T-helper 2 cell treated with Interferon-gamma antibody and Interleukin-4, amounts not matched to agents 5 μg/mL and 100 μg/mL, for 36 hours (primary cell): ENCODE measurements at places on chromosomes 1 and 21.

- no peak for DNase-seq
These were observed 105.8 kb downstream of the TBX19 start for GRCh38 chr1:168386492-168386891.

DNA sequence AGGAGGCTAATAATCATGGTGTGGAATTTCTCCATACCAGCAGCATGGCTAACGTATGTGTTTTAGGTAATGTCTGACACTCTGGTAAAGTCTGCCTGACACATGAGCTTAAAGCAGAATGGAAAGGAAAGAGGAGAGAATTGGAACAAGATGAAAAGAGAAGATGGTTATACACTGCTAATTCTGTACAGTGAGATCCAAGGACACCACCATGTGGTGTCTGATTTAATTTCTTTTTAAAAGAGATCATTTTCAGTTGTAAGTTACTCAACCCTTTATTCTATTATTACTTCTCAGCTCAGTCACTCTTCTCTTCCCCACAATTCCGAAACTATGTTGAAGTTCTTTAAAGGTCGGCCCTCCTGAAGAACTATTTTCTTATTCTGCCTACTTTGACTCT is 15.6 kb downstream of the PRKAB2 start:
- no peak for DNase-seq

DNA sequence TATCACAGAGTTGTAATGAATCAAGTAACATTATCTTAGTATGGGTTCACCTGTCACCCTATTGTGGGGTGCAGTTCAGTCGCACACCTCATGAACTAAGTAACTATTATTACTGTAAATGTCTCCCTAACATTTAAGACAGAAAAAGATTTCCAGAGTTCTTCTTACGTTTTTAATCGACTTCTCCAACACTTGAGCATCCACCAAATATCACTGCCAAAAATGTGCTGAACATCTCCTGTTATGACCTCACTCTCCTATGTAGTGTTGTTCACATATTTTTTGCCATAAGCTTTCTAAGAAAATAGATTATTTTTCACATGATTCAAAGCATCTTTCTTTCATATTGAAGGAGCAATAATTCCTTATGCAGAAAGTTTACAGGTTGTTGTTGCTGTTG is 1.3 kb downstream of the TTLL7 start:
- DNase-seq, result no peak

DNA sequence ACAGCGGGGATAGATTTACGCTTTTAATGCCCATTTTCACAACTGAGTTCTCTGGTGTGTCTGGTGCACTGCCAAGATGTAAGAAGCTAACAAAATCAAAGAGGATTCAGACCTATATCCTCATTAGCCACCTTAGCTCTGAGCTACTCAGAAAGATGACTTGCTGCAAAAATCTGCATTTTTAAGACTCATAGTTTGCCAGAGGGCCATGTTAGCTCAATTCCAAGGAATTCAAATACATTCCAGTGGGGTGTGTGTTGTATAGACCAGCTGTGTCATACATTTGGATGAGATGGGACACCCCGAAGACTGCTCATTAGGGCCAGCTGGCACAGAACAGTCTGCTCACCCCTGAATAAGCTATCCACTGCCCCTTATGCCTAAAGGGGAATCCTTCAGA is 8.9 kb downstream of the DENND2D start:
- DNase-seq, result no peak

- DNase-seq, result no peak
These were observed 182.9 kb upstream of the CAMK1G start for GRCh38 chr1:209400351-209401220.

DNA sequence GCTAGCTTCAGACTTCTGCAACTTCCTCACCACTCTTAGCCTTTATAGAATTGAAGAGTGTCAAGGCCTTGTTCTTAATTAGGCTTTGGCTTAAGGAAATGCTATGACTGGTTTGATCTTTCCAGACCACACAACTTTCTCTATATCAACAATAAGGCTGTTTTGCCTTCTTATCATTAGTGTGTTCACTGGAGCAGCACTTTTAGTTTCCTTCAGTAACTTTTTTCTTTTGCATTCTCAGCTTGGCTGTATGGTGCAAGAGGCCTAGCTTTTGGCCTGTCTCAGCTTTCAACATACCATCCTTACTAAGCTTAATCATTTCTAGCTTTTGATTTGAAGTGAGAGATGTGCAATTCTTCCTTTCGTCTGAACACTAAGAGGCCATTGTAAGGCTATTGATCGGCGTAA is 8.6 kb downstream of the PRKACB start:
- peak; percentile 47 for DNase-seq

DNA sequence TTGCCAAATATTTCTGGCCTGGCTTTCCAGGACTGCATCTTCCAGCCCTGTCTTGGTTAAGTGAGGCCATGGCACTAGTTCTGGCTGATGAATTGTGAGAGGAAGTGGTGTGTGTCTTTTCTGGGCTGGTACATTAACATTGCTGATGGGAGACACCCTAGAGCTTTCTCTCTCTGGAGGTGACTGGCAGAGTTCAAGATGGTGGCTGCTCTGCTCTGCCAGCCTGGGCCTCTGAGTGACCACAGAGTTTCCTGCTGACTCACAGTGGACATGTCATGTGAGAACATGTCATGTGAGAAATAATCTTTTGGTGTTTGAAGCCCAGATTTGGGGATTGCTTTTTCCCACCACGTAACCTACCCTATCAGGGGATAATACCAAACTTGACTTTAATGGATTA is 218.0 kb upstream of the KIAA0040 start:
- DNase-seq, result no peak

DNA sequence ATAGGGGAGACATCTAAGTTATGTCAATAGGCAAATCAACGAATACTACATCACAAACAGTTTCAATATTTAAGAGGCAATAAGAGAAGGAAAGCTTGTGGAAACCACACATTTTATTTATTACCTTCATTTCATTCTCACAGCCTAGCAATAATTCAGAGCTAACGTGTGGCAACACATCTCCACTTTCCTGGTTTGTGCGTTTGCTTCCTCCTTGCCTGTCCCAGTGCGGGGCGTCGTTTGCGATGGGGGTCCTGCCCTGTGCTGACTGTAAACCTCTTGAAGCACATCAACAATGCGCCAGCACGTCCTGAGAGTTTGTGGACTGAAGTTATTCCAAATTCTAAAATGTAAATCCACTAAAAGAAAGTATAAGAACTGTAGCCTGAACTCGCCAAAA is 14.4 kb upstream of the VPS26C start:
- no peak for DNase-seq

DNA sequence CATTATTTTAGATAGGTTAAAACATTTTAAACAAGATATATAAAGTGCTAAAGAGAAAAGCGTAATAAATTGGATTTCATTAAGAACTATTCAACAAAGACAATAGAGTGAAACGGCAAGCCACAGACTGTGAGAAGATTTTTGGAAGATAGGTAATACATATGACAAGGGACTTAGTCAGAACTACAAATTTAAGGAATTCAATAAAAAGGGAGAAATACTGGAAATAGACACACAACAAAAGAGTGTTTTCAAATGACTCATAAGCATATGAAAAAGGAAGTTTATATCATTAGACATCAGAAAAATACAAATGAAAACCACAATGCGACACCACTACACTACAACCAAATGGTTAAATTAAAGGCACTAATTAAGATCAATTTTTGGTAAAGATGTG is 90.5 kb downstream of the GDAP2 start:
- no peak for DNase-seq

DNA sequence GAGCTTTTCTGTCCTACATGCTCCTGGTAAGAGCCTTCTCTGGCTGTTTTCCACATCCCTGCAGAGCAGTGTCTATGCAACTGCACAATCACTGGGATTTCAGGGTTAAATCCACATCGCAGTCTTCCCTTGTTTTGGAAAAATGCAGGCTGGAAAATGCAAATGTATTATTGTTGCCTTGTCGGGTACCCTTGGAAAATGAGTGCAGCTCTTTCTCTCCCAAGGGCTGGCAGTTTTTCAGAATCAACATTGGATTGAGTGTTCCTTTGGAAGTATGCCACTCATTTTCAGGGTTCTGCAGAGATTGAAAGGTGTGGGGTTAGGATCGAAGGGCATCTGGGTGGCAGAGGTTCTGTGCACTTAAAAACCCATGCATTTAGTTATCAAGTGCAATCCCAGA is 3.2 kb downstream of the NOS1AP start:
- no peak for DNase-seq

DNA sequence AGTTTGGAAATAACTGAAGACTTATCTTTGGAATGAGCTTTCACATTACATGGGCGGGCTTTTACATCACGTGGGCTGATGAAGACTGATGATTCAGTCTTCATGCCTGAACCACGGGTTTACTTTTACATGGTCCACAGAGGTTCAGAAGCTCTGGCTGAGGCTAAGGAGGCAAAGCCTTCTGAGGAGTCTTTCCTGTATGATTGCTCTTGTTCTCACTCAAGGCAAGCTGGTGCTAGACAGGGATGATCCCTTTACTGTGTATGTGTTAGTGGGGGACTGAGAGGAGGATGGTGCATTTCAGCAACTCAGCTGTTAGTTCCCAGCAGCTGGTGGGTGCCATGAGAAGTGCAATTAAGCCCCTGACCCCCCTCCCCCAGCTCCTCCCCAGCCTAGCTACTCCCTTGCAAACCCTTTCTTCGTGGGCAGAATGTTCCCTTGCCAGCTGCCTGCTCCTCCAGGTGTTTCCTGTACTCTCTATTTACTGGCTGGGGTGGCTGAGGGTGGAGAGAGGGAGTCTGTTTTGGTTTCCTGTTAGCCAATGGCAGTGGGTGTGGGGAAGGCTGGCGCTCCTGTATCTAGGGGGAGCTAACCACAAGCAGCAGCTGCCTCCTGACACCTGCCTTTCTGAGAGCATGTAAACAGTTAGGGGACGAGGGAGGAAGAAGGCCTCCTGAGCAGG is 15.4 kb downstream of the BTG2 start:
- peak; percentile 30 for DNase-seq

GRCh38 chr1:95321531-95321930 is 87.5 kb downstream of the RWDD3 start:
- no peak for DNase-seq

DNA sequence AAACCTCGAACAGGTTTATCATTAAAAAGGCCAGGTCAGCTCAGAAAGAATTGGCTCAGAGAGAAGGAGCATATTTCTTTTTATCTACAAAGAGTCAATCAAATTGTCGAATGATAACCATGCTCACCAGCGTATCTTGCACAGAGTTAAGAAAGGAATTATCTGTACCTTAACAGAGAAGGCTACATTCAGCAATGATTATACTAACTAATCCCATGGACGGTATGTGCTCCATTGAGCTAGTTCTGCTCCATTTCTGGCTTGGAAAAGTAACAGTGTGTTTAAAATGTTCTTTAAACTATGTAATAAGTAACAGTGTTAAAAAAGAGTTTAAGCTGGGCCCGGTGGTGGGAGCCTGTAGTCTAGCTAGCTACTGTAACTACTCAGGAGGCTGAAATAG is 4.2 kb downstream of the UBR4 start:
- no peak for DNase-seq

GRCh38 chr1:1150100-1150499 is 23.6 kb upstream of the TTLL10 start:
- DNase-seq, result no peak

DNA sequence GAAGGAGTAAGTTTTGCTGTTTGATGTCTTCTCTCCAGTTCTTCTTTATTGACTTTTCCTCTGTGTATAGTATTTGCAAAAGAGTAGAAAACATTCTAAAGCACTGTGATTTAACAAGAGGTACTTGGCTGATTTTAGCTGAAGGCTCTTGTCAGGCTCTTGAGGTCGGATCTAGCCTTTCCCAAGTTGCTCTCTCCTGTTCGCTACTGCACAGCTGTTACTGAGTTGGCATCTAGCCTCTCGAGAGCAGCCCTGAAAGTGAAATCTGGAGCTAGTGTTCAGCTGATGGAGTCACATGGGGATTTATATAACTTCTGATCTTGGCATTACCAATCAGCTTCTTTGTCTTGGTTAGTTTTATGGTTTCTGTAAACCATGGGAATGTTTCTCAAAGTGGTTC is 193.1 kb downstream of the RYR2 start:
- DNase-seq, result no peak

DNA sequence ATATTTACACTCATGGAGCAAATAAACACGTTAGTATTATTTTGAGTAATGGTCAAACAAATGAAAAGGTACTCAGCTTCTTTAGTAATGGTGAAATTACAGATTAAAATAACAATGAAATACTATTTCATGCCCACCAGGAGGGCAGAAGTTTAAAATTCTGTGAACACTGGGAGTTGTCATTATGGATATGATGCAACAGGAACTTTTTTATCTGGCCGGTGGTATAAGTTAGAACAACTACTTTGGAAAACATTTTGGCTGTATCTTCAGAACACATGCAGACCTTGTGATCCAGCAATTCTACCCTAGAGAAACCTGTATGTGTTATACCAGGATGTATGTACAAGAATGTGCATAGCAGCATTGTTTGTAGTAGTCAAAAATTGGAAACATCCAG is 23.2 kb upstream of the PPP1R8 start:
- no peak for DNase-seq

DNA sequence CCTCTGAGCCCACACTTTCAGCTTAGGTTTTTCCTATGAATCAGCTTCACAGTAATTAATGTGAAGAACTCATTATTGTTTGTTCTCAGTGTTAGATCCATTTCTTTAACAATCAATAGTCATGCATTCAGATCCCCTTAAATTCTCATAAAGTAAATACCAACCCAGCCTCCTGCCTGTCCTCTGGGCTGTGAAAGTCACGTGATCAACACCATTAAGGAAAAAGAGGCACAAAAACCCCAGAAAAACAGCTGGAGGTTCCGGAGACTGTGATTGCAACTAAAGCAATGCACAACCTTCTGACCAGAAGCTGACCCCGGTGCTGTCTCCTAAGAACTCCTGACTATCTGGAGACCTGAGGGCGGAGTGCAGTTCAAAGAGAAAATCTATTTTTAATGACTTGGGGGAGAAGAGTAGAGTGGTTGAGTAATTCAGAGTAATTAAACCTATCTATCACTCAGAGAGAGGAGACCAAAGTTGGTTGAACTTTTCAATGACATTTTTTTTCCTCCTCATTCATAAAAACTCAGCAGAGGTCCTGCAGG is 132.5 kb downstream of the PLXNA2 start:
- DNase-seq, result no peak

GRCh38 chr1:85296980-85297379 is 20.5 kb upstream of the BCL10 start:
- no peak for DNase-seq
